ENCODE measurements at places on chromosomes 7 and 10.

DNA sequence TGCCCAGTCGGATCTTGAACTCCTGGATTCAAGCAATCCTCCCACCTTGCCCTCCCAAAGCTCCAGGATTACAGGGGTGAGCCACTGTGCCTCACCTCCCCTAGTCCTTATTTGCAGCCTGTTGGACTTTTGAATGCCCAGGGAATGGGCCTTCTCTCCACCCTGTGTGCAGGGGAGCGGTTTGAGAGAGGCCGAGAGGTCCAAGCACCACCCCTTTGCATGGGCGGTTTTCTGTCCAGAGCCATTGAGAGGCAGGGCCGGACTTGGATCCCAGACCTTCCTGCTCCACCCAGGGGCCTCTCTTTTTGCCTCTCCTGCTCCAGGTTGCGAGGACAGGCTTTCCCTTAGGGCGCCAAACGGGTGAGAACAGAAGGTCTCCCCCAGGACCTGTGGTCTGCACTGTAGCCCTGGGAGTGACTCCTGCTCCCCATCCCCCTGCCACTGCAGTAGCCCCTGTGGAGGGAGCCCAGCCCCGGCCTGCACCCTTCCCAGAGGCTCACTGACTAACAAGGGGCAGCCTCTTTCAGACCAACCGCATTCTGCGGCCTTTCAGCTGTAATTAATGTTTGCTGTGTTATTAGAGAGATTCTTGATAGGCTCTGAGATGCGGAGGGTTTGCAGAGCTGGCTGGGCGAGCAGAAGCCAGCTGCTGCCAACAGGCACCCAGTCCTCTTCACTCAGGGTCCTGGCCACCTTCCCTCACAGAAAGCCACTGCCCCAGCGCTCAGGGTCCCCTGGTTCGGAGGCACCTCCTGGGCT, 57.9 kb downstream of the ELFN1 start:
- no peak for DNase-seq

DNA sequence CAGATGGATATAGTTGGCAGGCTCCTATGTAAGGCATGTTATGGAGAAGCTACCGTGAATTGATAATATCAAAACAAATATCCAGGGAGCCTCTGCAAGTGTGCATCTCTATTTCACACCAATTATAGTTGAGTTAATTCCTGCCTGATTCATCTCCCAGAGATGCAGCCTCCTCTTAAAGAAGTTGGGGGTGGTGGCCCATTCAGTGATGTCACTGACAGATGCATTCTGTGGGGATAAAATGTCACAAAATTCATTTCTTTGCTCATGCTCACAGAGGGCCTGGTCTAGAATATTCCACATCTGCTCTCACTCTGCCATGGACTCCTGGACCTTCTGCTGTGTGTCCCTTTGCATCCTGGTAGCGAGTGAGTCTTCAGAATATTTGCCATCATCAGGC, 189.1 kb upstream of the PRSS1 start:
- no peak for DNase-seq

GRCh38 chr7:156823435-156823834, 69.5 kb downstream of the LMBR1 start:
- no peak for DNase-seq

GRCh38 chr7:136131304-136131630, 154.1 kb upstream of the MTPN start:
- DNase-seq: no peak

- no peak for DNase-seq
Observed at GRCh38 chr10:11404901-11405300, 206.5 kb downstream of the USP6NL start.

- DNase-seq: no peak
Observed at GRCh38 chr10:66886848-66887247, 39.0 kb upstream of the LRRTM3 start.

All from stimulated activated CD4-positive, alpha-beta T cell treated with anti-CD3 and anti-CD28 coated beads, Interleukin-4, amount 100 ng/mL, for 48 hours (primary cell).